ENCODE measurements at places on chromosomes 5 and 9.

- DNase-seq = no peak
Observed at GRCh38 chr5:127876384-127876783, 173.2 kb downstream of the CCDC192 start.

GRCh38 chr9:13721481-13722235 lies 442.2 kb upstream of the MPDZ start:
- DNase-seq = no peak

- DNase-seq = no peak
Observed at GRCh38 chr5:132487095-132487428, 3.5 kb downstream of the IRF1 start.

DNA sequence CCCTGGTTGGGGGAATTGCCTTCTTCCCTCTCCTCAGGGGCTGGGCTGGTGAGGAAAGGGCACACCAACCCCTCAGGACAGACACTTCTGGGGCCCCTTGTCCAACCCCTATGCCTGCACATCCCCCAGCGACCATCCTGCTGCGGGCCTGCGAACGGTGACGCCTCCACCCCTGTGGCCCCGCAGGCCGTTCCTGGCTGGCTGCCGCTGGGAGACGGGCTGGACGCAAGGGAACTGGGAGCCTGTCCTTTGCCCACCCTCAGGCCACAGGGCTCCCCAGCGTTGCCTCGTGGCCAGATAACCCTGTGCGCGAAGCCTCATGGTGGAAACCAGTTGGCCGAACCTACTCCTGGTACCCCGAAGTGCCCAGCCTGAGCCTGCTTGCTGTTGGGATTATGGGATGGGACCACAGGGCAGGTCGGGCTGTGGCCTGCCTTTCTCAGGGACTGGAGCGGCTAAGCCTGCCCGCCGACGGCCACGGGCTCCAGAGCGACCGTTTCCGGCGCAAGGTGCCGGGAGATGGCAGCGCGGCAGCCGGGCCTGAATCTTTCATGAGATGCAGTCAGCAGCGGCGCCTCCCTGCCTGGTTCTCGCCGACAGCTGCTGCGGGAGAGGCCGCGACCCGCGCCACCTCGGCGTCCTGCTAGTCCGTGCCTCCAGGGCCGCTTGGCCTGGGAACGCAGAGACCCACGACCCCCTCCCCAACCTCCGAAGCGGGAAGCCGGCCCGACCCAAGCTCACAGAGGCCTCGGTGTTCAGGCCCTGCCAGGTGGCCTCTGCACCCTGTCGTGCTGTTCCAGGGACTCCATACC lies 6.5 kb upstream of the PITX1 start:
- DNase-seq = no peak

DNA sequence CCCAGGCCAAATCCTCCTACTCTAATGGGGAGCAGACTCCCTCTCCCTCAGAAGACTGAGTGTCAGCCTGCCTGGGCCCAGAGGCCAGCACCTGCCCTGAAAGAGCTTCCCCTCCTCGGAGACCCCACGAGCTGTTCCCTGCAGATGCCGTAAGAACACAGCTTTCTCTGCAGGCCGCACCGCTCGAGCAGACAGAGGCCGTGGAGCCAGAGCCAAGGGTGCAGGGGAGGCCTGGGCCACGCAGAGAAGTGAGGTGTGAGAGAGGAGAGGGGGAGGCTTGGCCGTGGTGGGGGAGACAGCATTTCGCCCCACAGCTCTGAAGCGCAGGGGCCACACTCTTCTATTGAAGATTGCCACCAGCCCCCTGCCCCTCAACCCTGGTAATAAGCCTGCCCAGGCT lies 62.8 kb upstream of the GARNL3 start:
- DNase-seq = no peak

GRCh38 chr9:112555101-112555643 lies 68.5 kb downstream of the KIAA1958 start:
- no peak for DNase-seq

DNA sequence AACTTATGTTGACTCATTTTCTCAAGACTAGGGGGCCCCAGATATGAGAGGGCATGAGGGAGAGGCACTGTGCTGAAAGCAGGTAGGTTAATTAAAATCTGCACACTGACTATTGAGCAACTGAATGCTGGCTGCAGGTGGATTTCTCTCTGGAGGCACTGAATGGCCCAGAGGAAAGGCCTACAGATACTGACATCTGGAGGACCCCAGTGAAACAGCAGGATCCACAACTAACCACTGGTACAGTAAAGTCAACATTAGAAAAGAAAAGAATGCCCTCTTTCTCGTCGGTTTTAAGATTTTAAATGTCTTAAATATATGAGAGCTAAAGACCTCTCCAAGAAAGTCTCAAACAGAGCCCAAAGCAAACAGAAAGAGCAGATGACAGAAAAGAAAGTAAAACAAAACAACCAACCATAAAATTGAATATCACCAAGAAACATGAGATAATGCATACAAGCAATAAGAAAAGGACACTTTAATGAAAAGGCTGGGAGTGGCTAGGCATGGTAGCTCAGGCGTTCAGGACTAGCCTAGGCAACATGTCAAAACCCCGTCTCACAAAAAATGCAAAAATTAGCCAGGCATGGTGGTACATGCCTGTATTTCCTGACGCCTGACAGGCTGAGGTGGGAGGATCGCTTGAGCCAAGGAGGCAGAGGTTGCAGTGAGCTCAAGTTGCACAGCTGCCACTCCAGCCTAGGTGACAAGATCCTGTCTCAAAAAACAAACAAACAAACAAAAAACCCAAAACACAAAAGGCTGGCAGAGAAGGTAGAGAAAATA lies 43.3 kb downstream of the PUM3 start:
- DNase-seq = no peak

All from foreskin melanocyte (primary cell).